ENCODE measurements at places on chromosomes 6 and 20.

- peak; percentile 27 for DNase-seq
These were observed 23.3 kb downstream of the NQO2 start for GRCh38 chr6:3022765-3023662.

DNA sequence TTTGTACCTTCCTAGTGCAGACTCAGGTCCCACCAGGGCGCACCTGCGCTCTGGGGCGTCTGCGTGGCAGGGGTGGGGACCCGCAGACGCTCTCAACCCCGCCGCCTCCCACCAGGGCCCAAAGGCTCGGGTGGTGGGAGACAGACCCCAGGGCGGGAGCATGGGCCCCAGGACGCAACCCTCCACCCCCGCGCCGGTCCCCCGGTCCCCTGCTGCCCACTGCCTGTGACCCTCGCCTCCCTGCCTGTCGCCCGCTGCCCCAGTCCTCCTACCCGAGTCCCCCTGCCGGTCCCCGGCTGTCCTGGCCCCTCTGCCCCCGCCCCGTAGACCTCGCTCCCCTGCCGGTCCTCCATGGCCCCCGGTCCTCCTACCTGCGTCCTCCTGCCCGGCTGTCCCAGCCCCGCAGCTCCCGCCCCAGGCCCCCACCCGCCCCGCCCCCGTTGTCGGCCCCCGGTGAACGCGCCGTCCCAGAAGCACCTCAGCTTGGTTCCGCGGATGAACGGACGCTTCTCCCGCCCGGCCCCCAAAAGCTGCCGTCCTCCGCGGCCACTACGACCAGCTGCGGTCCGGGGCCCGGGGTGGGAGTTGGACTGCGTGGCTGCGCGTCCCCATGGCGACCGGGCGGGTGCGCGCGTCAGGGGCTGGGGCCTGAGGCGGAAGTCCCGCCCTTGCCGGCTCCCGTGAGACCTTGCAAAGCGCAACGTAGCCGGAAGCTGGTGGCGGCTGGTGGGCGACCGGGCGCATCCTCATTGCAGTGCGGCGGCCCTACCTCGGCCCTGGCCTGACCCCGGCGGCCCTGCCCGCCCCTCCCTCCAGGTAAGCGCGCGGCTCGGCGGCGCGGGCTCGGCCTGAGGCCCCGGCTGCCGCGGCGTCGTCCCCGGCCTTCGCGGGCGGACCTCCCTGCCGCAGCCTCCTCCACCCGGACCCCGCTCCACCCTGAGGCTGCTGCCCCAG lies at the start of gene ARFGAP1:
Gene ARFGAP1 (plus strand): TSS at position 709 of the 954 bp plus-strand sequence. CDS start 2,768 bp downstream, outside the sequence.
- DNase-seq: peak; percentile 88

DNA sequence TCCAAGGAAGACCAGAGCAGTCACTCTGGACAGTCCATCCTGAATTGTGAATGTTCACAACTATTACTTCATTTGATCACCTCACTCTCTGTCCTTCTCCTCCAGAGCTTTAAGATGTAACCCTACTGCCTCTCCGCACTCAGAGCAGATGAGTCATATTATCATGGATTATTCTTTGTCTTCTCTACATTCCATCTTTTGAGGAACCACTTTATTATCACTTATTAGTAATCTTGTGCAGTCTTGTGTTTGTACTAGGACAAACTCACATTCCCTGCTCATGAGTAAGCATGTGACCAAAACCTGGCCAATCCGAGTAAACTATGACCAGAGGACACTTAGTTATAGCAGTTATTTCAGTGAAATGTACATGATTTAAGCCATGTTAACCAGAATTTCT lies 401.5 kb upstream of the ADGRB3 start:
- no peak for DNase-seq

DNA sequence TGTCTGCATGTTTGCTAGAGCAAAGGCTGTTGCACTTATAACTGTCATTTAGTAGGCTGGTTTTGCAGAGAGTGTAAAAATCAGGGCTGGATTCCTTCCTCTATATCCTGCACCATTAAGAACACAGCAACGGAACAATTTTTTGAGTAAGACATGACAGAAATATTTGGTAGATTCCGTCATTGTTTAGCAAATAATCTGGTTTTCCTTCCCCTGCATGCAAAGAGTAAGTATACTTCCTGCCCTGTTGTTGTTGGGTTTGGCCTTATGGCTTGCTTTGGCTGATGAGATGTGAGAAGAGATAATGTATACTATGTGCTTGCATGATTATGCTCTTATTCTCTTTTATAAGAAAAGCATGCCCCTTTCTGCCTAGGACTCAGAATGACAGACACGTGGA lies 23.8 kb downstream of the MANEA start:
- no peak for DNase-seq
